ENCODE measurements at places on chromosomes 3 and 15. TPM values are rescaled to one million over a fixed set of nuclear protein-coding genes. Genes with fewer than 3 reads are reported as not detected.

The SPATA12 gene
- total RNA-seq, result under 0.01 TPM

The FAM240A gene
- not detected for total RNA-seq

The HRG gene
- not detected for total RNA-seq

The MESP2 gene
- 1.6 TPM for total RNA-seq

The PDCD7 gene
- total RNA-seq, result 9.5 TPM

The TPRG1 gene
- total RNA-seq, result 0.15 TPM

The TBCCD1 gene
- total RNA-seq, result 13.7 TPM

The SYNM gene
- 2.4 TPM for total RNA-seq

The ACAN gene
- 0.15 TPM for total RNA-seq

The TMEM207 gene
- total RNA-seq, result not detected

The LARP6 gene
- total RNA-seq, result 61.9 TPM

The ARGFX gene
- not detected for total RNA-seq

The CCDC13 gene
- 0.23 TPM for total RNA-seq

The LRRC2 gene
- total RNA-seq, result 2.0 TPM

The IGF2BP2 gene
- total RNA-seq, result 29.1 TPM

The HGD gene
- 0.12 TPM for total RNA-seq

The ADAMTSL3 gene
- total RNA-seq, result 0.75 TPM

The ECE2 gene
- total RNA-seq, result not detected

The SLC28A1 gene
- not detected for total RNA-seq

The C3orf22 gene
- total RNA-seq, result not detected

All from smooth muscle cell of the coronary artery (primary cell).